ENCODE measurements at places on chromosomes 6 and 20. TPM values are rescaled to one million over a fixed set of nuclear protein-coding genes. Genes with fewer than 3 reads are reported as not detected.
A peak's percentile ranks its signal among the peaks of the same experiment; 100 is the strongest.

- DNase-seq: no peak
- no peaks in the 10 kb centered on the region for H3K4me1 ChIP-seq
- H3K27ac ChIP-seq: no peak overlapping the region
- H3K4me3 ChIP-seq: no peak overlapping the region
- no peaks in the 10 kb centered on the region for H3K36me3 ChIP-seq
- peaks cover 9% of the 10 kb centered on the region for H3K27me3 ChIP-seq
Measured at GRCh38 chr20:51199920-51200319, 177.0 kb upstream of the KCNG1 start.

- H3K4me3 ChIP-seq: no peak overlapping the region
- H3K36me3 ChIP-seq: no peaks in the 10 kb centered on the region
- DNase-seq: no peak
- peak overlapping the region; percentile 49 for H3K27ac ChIP-seq
Measured at GRCh38 chr6:168583821-168584220, 142.8 kb downstream of the SMOC2 start.

The BEND3 gene
- 12.1 TPM for total RNA-seq

GRCh38 chr20:17579369-17580039 lies 9.6 kb downstream of the DSTN start:
- DNase-seq: no peak
- H3K27me3 ChIP-seq: no peaks in the 10 kb centered on the region
- H3K4me3 ChIP-seq: no peak overlapping the region
- H3K4me1 ChIP-seq: peaks cover 6% of the 10 kb centered on the region

The SAMHD1 gene
- 40.6 TPM for total RNA-seq

GRCh38 chr20:47453167-47453782 lies 48.4 kb upstream of the NCOA3 start:
- no peaks in the 10 kb centered on the region for H3K36me3 ChIP-seq
- H3K4me3 ChIP-seq: no peak overlapping the region
- H3K27me3 ChIP-seq: no peaks in the 10 kb centered on the region
- H3K4me1 ChIP-seq: no peaks in the 10 kb centered on the region
- no peak overlapping the region for H3K27ac ChIP-seq

DNA sequence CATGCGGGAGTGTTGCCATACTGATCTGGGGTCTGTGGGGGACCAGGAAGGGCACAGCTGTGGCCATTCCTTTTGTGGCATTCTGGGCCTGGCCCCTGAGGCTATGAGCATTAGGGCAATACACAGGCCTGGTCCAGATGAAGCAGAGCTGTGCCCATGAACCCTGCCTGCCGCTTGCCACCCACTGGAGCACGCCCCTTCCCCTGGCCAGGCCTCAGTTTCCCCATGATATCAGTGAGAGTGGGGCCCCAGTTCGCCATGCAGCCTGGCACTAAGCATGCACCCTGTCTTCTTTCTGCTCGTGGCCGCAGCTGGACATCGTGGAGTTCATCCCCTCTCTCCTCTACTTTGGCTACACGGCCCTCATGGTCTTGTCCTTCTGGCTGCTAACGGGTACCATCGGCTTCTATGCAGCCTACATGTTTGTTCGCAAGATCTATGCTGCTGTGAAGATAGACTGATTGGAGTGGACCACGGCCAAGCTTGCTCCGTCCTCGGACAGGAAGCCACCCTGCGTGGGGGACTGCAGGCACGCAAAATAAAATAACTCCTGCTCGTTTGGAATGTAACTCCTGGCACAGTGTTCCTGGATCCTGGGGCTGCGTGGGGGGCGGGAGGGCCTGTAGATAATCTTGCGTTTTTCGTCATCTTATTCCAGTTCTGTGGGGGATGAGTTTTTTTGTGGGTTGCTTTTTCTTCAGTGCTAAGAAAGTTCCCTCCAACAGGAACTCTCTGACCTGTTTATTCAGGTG lies 42.4 kb downstream of the PLAGL2 start:
- H3K27ac ChIP-seq: no peak overlapping the region
- H3K4me3 ChIP-seq: no peak overlapping the region
- H3K4me1 ChIP-seq: no peaks in the 10 kb centered on the region
- peaks cover 34% of the 10 kb centered on the region for H3K36me3 ChIP-seq
- no peak for DNase-seq

DNA sequence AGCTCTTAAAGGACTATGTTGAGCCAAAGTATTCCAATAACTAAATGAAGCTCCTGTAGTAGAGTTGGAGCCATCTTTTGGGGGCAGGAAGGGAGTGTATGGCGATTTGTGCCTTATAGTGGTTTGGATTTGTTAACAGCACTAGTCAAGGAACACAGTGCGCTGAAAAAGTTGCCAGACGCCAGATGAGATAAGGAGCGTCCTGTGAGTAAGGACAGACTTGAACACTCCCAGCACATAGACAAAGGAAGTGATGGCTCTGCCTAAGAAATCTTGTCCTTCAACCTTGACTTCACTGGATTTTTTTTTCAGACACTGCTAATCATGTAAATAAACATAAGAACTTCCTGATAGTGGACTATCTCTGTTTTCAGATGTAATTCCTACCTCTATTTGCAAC lies 136.9 kb downstream of the TRMT11 start:
- H3K27ac ChIP-seq: no peak overlapping the region
- no peaks in the 10 kb centered on the region for H3K36me3 ChIP-seq
- no peak for DNase-seq
- no peak overlapping the region for H3K4me3 ChIP-seq
- H3K4me1 ChIP-seq: no peaks in the 10 kb centered on the region
- no peaks in the 10 kb centered on the region for H3K27me3 ChIP-seq

GRCh38 chr6:125354649-125355048 lies 52.9 kb upstream of the HDDC2 start:
- no peak overlapping the region for H3K27ac ChIP-seq
- H3K36me3 ChIP-seq: no peaks in the 10 kb centered on the region
- DNase-seq: no peak
- no peak overlapping the region for H3K4me3 ChIP-seq
- peaks cover 4% of the 10 kb centered on the region for H3K27me3 ChIP-seq

GRCh38 chr6:134400941-134401340 lies 83.0 kb upstream of the SGK1 start:
- H3K4me1 ChIP-seq: no peaks in the 10 kb centered on the region
- no peak overlapping the region for H3K4me3 ChIP-seq
- DNase-seq: no peak
- H3K27ac ChIP-seq: no peak overlapping the region
- no peaks in the 10 kb centered on the region for H3K36me3 ChIP-seq

DNA sequence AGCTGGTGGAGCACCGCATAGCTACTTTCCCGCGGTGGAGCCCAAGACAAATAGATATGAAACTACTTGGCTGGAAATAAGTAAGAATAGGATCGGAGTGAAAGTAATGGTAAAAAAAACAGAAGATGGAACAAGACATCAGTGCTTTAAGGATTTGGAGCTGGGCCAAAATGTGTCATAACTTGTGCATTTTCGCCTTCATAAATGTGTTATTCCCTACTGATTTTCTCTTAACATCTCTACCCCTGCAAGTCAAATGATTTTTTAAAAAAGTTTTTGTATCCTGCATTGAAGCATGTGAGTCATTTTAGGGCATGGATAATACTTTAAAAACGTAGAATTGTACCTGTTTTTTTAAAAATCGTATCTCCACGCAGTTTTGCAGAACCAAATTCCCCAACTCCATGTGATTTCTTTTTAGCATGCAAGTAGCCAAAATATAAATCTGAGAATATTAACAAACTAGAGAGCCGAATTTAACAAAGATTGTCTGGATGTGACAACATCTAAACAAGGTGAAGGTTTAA lies 882 bp upstream of the FAM184A start:
- H3K27me3 ChIP-seq: peaks cover 4% of the 10 kb centered on the region
- H3K4me1 ChIP-seq: peaks cover 13% of the 10 kb centered on the region
- no peak for DNase-seq

DNA sequence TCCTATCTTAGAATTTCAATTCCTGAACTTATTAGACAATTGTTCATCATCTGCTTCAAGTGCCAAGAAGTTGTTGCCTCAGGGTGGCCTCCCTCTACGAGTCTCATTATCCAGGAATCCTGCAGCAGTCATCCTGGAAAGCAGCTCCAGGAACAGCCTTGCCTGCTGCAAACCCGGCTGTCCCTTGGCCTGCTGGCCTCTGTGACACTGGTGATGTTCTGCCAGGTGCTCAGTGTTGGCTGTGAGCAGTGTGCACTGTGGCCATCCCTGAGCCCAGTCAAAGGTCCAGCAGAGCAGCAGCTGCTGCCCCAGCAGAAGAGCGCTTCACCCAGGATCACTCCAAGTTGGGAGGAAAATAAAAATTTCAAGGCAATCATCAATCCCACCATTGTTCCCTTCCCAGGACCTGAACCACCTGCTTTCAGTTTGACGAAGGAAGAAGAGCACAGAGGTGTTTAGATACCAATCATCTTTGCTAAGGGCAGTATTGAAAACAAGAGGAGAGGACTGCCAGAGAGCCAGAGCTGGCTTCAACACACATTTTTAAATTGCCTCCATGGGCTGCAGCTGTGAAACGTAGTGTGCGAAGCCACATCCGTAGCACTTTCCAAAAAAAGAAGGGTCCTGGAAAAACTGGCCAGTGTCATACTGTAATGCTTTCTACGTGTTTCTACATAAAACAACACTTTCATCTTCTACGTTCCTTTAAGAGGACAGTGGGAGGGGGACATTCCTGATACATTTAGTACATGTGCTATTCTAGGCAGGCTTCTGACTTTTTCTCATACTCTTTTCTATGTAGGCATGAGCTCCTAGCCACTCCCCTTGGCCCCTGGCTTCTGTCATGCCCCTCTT lies 7.2 kb upstream of the FAM50B start:
- H3K4me1 ChIP-seq: no peaks in the 10 kb centered on the region
- no peak overlapping the region for H3K27ac ChIP-seq
- H3K36me3 ChIP-seq: no peaks in the 10 kb centered on the region
- no peaks in the 10 kb centered on the region for H3K27me3 ChIP-seq
- no peak overlapping the region for H3K4me3 ChIP-seq

GRCh38 chr6:46773201-46773855 lies 19.9 kb upstream of the MEP1A start:
- H3K36me3 ChIP-seq: no peaks in the 10 kb centered on the region
- H3K27me3 ChIP-seq: no peaks in the 10 kb centered on the region
- H3K4me1 ChIP-seq: no peaks in the 10 kb centered on the region
- H3K27ac ChIP-seq: peak overlapping the region; percentile 12
- DNase-seq: no peak

DNA sequence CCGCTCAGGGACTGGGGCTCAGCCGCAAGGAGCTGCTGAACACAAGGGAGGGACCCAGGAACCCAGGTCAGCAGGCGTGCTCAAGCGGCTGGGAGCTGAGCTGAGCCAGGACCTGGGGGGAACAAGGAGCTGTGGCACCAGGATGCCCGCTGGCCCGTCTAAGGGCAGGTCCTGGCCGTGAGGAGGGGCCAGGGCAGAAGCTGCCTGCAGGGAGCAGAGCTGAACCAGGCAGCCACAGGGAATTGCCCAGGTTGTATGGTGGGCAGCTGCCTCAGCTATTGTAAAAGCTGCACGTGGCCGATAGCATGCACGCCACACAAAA lies 133.3 kb downstream of the AGPAT4 start:
- H3K27ac ChIP-seq: no peak overlapping the region
- no peaks in the 10 kb centered on the region for H3K4me1 ChIP-seq
- H3K4me3 ChIP-seq: no peak overlapping the region
- no peaks in the 10 kb centered on the region for H3K36me3 ChIP-seq

The MEP1A gene
- 31.2 TPM for total RNA-seq

DNA sequence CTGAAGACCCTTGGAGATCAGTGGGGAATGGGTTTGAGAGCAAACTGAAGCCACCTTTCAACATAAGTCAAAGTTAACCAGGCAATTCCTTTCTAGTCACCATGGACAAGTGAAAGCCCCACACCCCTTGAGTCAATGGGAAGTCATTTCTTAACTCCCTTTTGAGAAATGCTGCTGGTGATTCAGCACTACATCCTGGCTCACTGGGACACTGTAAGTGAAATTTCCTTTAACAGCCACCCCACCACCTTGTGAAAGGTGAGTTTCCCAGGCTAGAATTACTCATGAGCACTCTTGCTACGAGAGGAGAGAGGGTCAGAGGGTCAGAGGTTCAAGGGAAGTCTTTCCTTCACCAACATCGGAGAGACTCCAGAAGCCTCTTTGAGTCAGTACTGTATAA lies 93.3 kb upstream of the MARCKS start:
- no peak overlapping the region for H3K27ac ChIP-seq
- no peak for DNase-seq
- no peaks in the 10 kb centered on the region for H3K36me3 ChIP-seq
- no peaks in the 10 kb centered on the region for H3K27me3 ChIP-seq
- no peak overlapping the region for H3K4me3 ChIP-seq
- no peaks in the 10 kb centered on the region for H3K4me1 ChIP-seq

GRCh38 chr20:39871013-39871412 lies 818.0 kb downstream of the MAFB start:
- H3K36me3 ChIP-seq: no peaks in the 10 kb centered on the region
- H3K27ac ChIP-seq: no peak overlapping the region
- DNase-seq: no peak
- no peaks in the 10 kb centered on the region for H3K27me3 ChIP-seq

The FABP7 gene
- total RNA-seq: 0.48 TPM

The RBPJL gene
- not detected for total RNA-seq

GRCh38 chr6:22366214-22366613 lies 69.4 kb upstream of the PRL start:
- H3K27ac ChIP-seq: no peak overlapping the region
- DNase-seq: no peak
- H3K4me1 ChIP-seq: no peaks in the 10 kb centered on the region
- H3K27me3 ChIP-seq: no peaks in the 10 kb centered on the region
- no peaks in the 10 kb centered on the region for H3K36me3 ChIP-seq

DNA sequence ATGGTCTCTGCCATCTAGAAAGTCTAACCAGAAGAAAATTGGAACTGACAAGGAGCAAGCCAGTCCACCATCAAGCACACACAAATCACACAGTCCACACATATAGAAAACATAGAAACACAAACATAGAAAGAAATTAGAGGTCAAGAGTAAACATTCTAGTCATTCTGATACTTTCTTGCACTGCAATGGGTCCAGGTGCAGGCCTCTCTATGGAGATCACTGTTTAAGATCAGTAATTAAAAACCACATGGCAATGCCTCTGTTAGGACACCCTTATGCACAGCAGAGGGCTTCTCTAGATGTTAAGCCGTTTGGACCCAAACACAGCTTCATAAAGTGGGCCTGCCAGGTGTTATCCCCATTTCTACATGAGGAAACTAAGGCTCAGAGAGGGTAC lies 42.8 kb upstream of the SLC22A23 start:
- H3K4me3 ChIP-seq: no peak overlapping the region
- no peaks in the 10 kb centered on the region for H3K27me3 ChIP-seq
- no peaks in the 10 kb centered on the region for H3K36me3 ChIP-seq
- no peak for DNase-seq
- H3K27ac ChIP-seq: no peak overlapping the region
- H3K4me1 ChIP-seq: no peaks in the 10 kb centered on the region

The AKAP7 gene
- 9.6 TPM for total RNA-seq

The SLC26A8 gene
- 1.1 TPM for total RNA-seq

The AKIRIN2 gene
- 19.5 TPM for total RNA-seq

GRCh38 chr20:11332381-11332780 lies 585.3 kb upstream of the BTBD3 start:
- DNase-seq: no peak
- H3K27ac ChIP-seq: no peak overlapping the region
- no peaks in the 10 kb centered on the region for H3K4me1 ChIP-seq
- no peak overlapping the region for H3K4me3 ChIP-seq
- no peaks in the 10 kb centered on the region for H3K27me3 ChIP-seq

The ROS1 gene
- total RNA-seq: 4.1 TPM

Measured in transverse colon (tissue), 4 donors.